ENCODE measurements at places on chromosomes 1 and 21. TPM values are rescaled to one million over a fixed set of nuclear protein-coding genes. Genes with fewer than 3 reads are reported as not detected.

- H3K27me3 ChIP-seq: no peaks in the 10 kb centered on the region
- no peak overlapping the region for H3K27ac ChIP-seq
- no peak overlapping the region for H3K4me3 ChIP-seq
- no peaks in the 10 kb centered on the region for H3K36me3 ChIP-seq
- no peak for DNase-seq
Measured at GRCh38 chr1:101820071-101820470, 176.7 kb downstream of the OLFM3 start.

LCK gene
- not detected for total RNA-seq

ASCL5 gene
- not detected for total RNA-seq

KIRREL1 gene
- total RNA-seq: 114 TPM

GRCh38 chr1:181647314-181648035, 164.2 kb downstream of the CACNA1E start:
- H3K4me3 ChIP-seq: no peak overlapping the region
- H3K27me3 ChIP-seq: no peaks in the 10 kb centered on the region
- H3K36me3 ChIP-seq: no peaks in the 10 kb centered on the region
- no peak overlapping the region for H3K27ac ChIP-seq

VSIG8 gene
- total RNA-seq: not detected

Measured in ascending aorta (tissue), 2 donors.